Pancreas (tissue), 10 donors: ENCODE measurements at places on chromosomes 3 and 15.
A peak's percentile ranks its signal among the peaks of the same experiment; 100 is the strongest.

DNA sequence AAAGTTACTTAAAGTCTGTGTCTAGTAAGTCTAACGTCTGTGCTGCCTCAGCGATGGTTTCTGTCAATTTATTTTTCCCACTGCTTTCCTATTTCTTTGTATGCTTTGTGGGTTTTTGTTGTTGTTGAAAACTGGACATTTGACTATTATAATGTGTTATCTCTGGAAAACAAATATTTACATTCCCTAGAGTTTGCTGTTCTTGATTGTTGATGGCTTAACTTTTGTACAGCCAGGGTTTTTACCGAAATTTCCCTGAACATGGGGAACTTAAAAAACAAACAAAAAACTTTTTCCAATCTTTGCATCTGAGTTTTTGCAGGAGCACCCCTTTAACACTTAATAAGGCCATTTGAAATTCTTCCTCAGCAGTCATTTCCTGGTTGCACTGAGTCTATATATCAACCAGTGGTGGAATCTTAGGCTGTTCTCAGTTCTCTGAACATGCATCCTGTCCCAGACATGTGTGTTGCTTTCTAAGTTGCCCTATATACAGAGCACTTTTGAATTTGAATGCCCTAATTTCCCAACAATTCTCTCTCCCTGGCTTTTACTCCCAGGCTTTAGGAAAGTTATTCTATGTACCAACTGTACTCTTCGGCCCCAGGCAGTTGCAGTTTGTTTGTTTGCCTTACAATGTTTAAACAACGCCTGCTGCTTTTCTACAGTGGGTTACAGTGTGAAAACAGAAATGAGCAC is 11.8 kb upstream of the PIAS1 start:
- DNase-seq: no peak

DNA sequence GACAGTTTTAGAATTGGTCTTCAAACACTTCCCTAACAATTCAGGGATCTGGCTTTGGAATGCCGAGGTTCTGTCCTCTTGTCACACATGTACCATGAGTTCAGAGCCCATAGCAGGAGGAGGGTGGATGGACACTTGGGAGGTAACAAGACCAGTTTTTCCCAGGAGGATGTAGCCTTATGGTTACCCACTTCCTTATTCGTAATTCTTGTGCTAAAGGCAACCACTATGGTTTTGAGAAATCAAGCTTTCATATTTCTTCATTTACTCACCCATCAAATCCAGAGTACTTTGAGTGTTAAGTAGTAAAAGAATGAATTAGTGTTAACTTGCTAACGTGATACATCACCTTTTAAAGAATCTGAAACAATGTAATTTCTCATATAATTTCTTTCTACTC is 479.6 kb upstream of the ALCAM start:
- DNase-seq: no peak

- DNase-seq: no peak
Observed at GRCh38 chr3:148998297-148998696, 7.0 kb downstream of the GYG1 start.

- peak; percentile 34 for DNase-seq
Observed at GRCh38 chr15:83559310-83559966, 94.5 kb upstream of the ADAMTSL3 start.

DNA sequence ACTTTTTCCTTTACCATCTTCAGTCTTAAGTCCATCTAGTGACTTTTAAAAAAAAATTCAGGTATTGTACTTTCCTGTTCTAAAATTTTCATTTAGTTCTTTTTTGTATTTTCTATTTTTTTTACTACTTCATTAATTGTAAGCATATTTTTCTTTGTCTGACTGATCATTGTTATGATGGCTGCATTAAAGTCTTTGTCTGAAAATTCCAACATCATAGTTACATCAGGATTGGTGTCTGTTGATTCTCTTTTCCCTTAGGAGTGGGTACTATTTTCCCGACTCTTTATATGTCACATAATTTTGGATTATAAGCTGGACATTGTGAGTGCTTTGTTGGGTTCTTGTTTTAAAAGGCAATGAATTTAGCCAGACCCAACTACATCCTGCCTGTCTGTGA is 34.9 kb upstream of the POLR2M start:
- no peak for DNase-seq

DNA sequence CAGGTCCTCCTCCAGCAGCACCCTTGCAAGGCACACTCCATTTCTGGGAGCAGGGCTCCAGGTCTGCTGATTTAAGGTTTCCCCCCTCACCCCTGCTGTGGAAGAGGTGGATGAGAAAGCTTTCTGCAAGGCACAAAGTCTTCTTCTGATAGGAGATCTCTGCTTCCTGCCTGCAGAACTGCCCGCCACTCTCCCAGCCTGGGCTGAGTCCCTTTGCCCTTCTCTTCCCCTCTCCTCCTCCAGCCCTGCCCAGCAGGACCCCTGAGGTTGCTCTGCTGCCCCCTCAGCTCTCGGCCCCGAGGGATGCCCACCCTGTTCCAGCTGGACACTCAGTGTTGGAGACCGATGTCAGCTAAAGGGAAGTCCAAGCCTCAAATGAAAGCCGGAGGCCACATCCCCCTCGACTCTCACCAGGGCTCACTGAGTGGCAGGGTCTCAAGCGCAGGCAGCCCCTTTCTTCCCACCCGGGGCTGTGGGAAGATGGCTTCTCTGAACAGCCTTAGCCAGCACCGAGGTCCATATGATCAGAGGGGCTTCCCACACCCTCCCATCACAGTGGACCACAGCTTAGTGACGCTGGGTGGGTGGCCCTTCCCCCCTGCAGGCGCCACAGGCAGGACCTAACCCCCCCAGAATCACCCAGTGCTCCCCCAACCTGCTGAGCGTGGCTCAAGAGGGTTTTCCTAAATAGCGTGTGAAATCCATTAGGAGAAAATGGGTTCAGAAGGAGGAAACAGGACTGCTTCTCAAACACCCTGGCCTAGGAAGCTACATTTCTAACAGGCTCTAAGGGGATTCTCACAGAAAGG is 4.0 kb downstream of the ATP10A start:
- no peak for DNase-seq

- no peak for DNase-seq
Observed at GRCh38 chr3:84959470-84960271, 882 bp downstream of the CADM2 start.

DNA sequence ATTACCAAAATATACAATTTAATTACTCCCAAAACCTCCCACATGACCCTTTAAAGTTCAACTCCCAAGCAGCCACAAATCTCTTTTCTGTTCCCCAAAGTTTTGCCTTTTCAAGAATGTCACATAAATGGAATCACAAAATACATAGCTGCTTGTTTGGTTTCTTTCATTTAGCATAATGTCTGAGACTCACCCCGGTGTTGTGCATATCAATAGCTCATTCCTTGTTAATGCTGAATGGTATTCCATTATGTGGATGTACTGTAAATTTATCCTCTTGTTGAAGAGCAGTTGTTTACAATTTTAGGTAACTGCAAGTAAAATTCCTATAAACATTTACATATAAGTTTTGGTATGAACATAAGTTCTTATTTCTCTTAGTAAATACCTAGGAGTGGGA is 15.5 kb downstream of the NAA50 start:
- no peak for DNase-seq

- DNase-seq: no peak
Observed at GRCh38 chr15:27665002-27665401, 434.1 kb downstream of the OCA2 start.

- no peak for DNase-seq
Observed at GRCh38 chr3:125050488-125051090, 5.2 kb downstream of the HEG1 start.

DNA sequence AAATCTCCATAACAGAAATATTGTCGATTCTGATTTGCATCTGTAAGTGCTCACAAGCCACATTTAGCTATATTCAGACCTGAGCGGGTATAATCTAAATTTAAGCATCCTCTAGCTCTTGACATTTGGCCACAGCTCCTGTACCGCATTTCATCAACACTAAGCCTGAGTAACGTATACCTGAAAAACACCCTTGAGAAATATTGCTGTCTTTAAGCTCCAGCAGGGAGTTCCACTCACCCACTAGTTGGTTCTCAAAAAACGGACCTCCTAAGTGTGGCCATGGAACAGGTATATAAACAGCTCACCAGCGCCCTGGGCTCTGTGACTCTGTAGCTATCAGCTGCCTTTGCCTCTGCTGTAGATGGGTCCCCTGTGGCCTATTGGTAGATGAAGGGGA is 80.7 kb downstream of the ABI3BP start:
- no peak for DNase-seq

DNA sequence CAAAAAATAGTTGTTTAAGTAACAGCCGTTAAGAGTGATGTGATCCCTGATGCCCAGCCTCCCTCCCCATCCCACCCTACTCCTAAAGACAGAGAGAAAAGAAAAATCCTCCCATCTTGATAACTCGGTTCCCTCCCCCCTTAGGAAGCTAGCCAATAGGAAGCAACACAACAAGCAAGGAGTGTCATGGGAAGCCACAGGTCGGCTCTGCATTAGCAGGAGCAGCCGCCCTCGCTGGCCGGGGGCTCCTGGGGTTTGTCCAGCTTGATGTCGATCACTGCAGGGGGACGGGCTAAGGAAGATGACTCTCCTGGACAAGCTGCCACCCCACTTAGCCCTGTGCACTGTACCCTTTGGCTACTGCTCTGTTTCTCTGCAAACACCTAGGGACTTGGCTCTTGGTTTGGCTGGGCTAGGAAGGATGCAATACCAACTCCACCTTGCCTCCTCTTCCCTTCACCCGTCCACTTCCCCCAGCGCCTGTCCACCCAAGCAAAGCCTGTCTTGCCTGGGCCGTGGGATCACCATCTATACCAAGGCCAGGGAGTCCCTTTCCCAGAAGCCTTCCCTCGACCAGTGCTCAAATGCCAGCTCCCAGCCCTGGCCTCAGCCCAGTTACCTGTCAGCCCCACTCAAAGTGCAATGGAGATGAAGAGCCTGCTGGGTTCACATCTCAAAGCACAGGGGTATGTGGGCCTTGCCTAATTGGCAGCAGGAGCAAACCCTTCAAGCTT is 23.1 kb downstream of the SRPRB start:
- no peak for DNase-seq

GRCh38 chr15:28182216-28182615 is 83.1 kb upstream of the OCA2 start:
- no peak for DNase-seq

- no peak for DNase-seq
Observed at GRCh38 chr3:9208605-9209152, 40.8 kb downstream of the SRGAP3 start.

- no peak for DNase-seq
Observed at GRCh38 chr3:20747741-20748140, 561.7 kb upstream of the SGO1 start.

- no peak for DNase-seq
Observed at GRCh38 chr3:190003681-190004123, 117.0 kb downstream of the P3H2 start.

DNA sequence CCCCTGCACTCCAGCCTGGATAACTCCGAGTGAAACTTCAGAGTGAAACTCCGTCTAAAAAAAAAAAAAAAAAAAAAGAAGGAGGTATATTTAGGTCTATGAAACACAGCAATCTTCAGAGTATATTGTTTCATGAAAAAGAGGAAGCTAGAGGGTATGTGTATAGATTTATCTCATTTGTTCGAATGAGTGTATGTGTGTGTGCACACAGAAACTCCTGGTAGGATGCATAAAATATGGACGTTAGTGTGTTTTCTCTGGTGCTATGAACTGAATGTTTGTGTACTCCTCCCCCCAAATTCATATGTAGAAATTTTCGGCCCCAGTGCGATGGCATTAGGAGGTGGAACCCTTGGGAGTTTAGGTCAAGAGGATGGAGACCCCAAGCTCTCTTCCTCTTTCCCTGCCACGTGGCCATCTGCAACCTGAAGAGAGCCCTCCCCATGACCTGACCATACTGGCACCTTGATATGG is 98.6 kb upstream of the KLF13 start:
- no peak for DNase-seq

GRCh38 chr15:78950902-78951840 is 6.3 kb upstream of the CTSH start:
- no peak for DNase-seq

GRCh38 chr15:80445300-80446041 is 41.3 kb downstream of the ARNT2 start:
- no peak for DNase-seq

GRCh38 chr15:89171136-89172072 is 50.0 kb downstream of the RLBP1 start:
- DNase-seq: peak; percentile 65
